ENCODE measurements at places on chromosomes 13 and 19.

DNA sequence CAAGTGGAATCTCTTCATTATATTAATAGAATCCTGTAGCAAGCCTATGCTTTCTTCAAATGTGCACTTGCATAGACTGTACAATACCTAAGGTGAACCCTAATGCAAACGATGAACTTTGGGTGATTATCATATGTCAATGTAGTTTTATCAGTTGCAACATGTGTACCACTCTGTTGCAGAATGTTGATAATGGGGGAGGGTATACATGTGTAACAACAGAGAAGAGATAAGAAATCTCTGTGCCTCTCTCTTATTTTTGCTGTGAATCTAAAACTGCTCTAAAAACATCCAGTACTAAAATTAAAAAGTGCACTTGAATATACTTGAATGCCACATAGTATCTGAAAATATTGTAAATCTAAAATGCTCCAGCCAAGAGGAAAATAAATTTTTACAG lies 820.8 kb upstream of the MIR17HG start:
- no peak for DNase-seq

GRCh38 chr19:23273022-23273589 lies 22.9 kb upstream of the ZNF724 start:
- peak; percentile 31 for DNase-seq

DNA sequence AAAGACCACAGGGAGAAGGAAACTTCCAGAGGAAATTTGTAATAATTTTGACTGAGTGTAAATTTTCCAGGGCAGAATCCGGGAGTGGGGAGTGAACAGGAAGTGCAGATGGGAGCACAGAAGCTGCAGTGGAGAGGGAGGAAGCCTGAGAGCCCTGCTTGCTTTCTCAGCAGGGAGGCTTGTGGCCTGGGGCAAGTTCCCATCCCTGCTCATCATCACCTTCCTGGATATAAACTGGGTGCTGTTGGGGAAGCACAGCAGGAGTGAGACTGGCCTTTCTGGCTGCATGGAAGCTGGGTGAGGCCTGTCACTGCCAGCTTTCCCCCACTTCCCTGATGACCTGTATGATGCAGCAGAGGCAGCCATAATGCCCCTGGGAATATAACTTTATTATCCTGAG lies 532.9 kb downstream of the SLITRK6 start:
- no peak for DNase-seq

- no peak for DNase-seq
Measured at GRCh38 chr19:3423183-3423829, 56.9 kb downstream of the NFIC start.

Data from CD4-positive, alpha-beta T cell treated with Interleukin-15 for 4 hours (primary cell).